ENCODE measurements at places on chromosomes 7 and 10.

GRCh38 chr7:55556031-55556430 lies 16.3 kb downstream of the VOPP1 start:
- no peak for DNase-seq

DNA sequence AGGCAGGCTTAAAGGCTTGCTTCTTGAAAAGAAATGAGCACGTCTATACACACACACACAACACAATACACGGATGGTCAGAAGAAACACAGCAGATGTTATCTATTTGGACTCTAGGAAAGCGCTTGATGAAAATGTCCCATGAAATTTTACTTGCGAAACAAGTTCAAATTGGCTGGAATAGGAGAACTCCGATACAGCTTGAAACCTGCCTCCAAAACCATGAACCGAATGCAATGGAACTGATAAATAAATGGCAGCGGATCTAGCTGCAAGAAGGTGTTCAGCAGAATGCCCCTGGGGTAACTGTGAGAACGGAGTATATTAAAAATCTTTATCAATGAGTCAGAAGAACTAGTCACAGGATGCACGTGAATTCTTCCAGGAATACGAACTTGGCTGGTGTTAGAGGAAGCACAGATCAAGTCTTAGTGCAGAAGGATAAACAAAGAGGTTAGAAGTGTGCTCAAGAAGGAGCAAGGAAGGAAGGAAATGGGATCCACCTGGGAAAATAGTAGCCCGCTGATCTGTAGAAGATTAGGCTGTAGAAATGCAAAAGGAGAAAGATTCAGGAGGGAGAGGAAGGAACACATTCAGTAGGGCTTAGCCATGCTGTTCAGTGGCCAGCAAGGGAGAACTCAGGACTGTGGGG lies 142.0 kb upstream of the PRKCQ start:
- DNase-seq: no peak

DNA sequence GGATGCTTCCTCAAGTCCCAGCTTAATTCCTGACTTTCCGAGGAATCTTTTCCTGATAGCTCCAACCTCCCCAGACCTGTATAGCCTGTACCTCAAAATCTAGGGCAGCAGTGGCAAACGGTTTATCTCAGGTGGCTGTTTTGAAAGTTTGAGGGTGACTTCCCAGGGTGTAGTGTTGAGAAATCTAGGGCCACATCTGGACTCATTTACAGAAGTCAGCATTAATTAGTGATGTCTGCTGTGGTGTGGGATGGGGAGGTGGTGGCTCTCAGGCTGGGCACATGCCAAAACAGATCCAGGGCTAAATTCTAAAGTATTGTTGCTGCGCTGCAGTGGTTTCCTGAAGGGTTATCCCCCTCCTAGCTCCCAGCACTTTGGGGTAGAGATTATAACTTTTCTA lies 38.0 kb downstream of the UNC5B start:
- no peak for DNase-seq

- DNase-seq: no peak
Measured at GRCh38 chr7:30674876-30675275, 7.4 kb downstream of the CRHR2 start.

GRCh38 chr7:107464666-107465226 lies 5.1 kb upstream of the GPR22 start:
- DNase-seq: no peak

DNA sequence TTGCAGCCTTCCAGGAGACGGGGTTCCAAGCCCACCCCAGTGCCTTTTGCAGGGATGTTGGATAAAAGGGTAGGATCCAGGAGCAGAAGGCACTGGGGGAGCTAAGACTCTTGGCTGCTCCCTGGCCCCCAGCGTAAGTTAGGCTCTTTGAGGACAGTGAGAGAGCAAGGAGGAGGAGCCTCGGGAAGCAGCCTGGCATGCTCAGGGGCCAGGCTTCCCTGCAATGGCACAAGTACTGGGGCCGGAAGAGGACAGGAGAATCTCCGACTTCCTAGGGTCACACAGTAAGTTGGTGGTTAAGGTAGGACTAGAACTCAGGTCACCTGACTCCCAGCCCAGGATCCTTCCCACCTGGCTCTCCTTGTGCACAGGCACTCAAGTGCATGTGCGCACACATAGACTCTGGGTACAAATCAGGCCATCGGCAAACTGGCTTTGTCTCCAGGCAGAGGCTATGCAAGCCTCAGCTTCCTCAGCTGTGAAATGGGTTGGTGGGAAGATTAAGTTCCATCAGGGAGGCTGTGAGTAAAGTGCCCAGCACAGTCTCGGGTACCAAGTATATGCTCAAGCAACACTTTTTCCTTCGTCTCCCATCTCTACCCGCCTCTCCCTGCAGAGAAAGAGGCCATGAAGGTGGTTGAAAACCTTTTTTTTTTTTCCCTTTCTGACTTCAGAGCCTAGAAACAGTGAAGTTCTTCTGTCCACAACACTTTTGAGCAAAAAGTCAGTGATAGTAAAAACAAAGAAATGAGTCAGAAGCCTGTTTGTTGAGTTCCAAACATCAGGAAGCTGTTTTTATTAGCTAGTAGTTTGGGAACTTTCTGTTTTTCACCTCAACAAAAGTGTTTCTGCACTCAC lies 79.1 kb downstream of the NEURL1 start:
- DNase-seq: no peak

- no peak for DNase-seq
Measured at GRCh38 chr10:11568578-11568977, 42.9 kb downstream of the USP6NL start.

GRCh38 chr7:44269417-44269816 lies 56.0 kb downstream of the CAMK2B start:
- no peak for DNase-seq

- no peak for DNase-seq
Measured at GRCh38 chr7:134459981-134460380, 1.1 kb upstream of the AKR1B1 start.

DNA sequence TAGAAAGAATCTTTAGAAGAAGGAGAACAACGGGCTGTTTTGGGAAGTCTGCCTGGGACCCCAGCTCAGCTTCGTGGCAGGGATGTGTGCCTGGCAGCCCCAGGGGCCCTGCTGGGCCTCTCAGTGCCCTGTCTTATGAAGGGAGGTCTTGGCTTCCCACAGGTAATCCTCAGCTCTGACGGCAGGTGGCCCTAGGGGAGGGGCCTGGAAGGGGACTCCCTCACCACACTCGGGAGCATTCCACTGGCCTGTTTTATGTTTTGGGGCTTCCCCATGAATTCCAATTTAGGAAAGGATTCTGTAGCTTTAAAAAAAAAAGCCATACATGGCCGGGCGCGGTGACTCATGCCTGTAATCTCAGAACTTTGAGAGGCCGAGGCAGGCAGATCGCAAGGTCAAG lies 3.0 kb upstream of the DMBT1 start:
- no peak for DNase-seq

DNA sequence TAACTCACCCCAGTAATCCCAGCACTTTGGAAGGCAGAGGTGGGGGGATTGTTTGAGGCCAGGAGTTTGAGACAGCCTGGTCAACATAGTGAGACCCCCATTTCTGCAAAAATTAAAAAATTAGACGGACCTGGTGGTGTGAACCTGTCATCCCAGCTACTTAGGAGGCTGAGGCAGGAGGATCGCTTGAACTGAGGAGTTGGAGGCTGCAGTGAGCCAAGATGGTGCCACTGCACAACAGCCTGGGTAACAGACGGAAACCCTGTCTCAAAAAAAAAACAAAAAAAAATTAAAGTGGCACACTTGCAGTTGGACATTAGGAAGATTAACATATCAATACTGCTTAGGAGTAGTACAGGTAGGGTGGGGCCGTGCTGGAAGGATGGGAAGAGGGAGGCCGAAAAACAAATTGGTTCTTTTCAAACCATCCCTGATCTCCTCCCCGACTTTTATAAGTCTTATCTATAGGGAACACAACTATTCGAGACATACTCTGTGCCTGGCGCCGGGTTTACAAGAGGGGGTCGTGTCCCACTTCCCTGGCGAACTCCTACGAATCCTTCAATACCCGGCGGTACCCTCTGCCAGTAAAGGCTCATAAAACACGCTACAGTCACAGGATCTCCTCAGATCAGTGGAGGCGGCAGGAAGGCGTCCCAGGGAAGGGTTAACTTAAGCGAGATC lies 628 bp downstream of the TAF6 start:
- no peak for DNase-seq

DNA sequence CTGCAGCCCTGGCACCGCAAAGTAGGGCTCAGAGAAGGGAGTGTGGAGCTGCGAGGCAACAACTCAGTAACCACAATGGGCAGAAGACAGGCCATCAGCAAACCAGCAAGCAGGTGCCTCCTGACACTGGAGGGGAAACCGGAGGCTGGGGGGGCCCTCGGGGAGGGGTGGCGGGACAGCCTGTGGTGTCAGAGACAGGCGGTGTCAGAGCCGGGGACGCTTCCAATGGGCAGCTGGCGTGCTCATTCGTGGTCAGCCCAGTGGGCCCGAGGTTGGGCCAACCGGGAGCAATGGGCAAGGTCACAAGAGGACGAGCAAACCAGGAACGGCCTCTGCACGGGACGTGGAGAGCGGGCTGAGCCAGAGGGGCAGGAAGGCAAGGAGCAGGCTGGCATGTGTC lies 158.1 kb downstream of the MAD1L1 start:
- DNase-seq: no peak

DNA sequence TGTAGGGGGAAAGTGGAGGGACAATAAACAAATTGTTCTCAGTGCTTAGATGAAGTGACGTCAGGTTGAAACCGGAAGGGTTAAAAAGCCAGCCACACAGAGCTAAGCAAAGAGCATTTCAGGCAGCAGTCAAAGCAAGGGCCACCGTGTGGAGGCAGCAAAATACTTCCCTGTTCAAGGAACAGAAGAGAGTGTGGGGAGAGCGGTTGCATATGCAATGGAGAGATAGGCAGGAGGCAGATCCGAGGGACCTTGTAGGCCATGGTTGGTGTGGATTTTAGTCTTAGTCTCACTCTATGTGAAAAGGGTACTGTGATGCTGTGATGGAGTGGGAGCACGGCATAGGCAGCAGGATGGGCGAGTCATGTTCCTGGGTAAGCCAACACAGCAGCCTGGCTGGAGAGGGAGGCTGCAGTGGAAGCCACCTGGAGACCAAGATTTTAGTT lies 3.8 kb upstream of the STN1 start:
- no peak for DNase-seq

- DNase-seq: no peak
Measured at GRCh38 chr10:110456046-110456445, 41.7 kb upstream of the DUSP5 start.

DNA sequence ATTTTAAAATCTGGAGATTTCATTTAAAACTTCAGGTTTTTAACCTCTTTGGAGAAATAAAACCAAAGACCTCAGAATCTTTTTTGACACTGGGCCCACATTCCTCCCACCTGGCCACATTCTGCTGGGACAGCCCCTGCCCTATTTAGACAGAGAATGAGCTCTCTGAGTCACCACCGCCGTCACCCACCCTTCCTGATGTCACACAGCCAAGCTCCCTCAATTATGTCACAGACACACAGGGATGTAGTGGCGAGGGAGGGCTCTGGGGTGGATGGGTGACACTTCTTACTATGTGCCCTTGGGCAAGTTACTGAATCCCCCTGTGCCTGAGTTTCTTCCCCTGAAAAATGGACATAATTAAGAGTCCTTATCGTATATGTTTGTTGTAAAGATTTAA lies 162.6 kb downstream of the RAB11FIP2 start:
- no peak for DNase-seq

DNA sequence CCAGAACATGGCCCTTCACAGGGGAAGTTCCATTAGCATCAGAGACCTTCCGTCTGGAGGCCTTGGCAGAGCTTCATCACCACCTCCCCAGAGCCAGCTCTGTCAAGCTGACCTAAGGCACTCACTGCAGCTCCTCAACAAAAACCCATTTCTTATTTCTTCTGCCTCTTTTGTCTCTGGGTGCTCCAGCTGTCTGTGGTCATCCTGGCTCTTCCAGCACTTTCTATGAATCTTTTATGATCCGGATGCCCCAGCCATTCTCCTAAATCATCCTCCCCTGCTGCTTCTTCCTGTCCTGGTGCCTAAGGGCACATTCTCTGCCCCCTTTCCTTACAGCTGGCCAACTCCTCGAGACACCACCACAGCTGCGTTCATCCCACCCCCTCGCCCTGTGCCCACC lies 171.7 kb upstream of the INSYN2A start:
- no peak for DNase-seq

- DNase-seq: no peak
Measured at GRCh38 chr10:101217450-101218281, 11.6 kb downstream of the LBX1 start.

DNA sequence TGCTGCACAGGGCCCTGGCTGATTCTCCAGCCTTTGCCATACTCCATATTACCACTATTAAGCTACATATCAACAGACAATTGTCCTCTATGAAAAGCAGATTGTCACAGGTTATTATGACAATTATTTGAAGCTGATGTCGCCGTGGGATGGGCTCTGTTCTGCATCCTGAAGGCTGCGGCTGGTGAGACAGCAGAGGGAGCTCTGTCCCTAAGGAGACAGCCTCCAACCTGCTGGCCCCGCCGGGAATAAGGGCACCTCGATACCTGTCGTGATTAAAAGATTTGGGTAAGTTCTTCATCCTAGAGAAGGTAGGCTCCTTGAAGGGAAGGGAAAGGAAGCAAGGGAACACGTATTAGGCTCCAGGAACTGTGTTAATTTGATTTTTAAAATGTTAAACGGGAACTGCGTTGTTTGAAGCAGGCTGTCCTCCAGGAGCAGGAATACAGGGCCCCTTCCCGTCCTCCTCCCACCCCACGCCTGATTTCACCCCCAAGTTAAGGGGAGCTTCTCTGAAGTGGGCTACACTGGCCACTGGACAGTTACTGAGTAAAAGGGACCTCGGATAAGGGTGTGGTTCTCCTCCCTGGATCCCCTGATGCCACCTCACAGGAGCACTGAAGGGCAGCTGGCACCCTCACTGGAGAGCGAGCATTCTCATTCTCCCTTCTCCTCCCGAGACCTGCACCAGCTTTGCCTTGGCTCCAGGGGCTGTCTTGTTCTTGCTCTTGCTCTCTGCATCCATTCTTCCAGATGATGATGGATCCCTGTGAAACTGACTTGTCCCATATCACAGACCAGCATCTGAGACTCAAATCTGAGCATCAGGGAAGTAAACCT lies 11.8 kb upstream of the TIAL1 start:
- DNase-seq: no peak

- no peak for DNase-seq
Measured at GRCh38 chr7:37970211-37970610, 49.8 kb downstream of the EPDR1 start.

- DNase-seq: no peak
Measured at GRCh38 chr7:4958477-4959301, at the start of gene MMD2. TSS of gene MMD2 (minus strand) at chr7:4959187. CDS start at chr7:4959017, 170 bp downstream.

GRCh38 chr7:20010877-20011276 lies 206.3 kb downstream of the MACC1 start:
- DNase-seq: no peak
